ENCODE measurements at places on chromosomes 2 and 18.

DNA sequence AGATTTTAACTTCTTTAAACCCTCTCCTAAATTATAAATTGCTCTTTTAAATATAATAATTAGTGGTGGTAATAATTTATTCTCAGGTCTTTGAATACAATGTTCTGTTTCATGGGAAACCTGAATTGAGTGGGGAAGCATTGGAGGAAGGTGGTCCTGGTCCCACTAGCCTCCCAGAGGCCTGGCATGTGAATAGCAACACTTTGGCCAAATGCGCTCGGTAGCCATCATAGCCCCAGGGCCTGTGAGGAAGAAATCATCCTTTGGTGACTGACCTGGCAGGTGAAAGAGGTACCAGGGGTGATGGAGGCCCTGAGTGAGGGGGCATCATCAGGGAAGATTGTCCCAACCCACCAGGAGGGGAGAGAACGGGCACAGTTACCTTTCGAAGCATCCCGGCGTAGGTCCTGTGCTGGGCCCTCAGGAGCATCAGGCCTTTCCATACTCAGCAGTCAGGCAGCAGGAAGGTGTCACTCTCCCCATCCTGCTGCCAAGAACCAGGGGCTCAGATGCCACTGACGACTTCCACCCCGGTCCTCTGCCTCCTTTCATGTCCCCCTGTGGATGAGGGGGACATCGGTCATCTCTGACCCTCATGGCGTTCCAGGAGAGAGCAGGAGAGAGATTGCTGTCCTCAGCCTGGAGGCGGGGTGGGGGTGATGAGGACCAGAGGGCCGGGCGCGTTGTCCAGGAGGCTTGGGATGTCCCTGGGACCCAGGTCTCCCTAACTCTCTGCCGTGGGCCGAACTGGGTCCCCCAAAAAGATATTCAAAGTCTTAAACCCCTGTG, 78.6 kb upstream of the HPCAL1 start:
- DNase-seq = no peak

- DNase-seq = no peak
Observed at GRCh38 chr2:133943108-133943507, 310.8 kb upstream of the MGAT5 start.

GRCh38 chr2:108079736-108080135, 93.4 kb downstream of the SLC5A7 start:
- no peak for DNase-seq

DNA sequence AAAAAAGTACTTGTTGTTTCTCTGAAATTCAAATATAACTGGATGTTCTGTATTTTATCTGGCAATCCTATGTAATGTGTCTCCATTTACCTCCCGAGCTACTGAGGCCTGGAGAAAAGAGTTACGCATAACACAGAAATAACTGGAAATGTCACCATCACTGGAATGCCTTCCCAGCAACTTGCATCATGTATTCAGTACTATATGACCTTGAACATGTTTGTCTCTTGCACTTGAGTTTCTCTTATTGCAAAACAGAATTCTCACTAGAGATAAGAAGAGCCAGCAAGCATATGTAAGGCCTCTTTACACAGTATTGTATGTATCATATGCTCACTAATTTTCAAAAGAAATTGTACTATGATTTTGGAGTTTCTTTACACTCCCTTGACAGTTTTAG, 99.6 kb upstream of the CTAGE1 start:
- DNase-seq = no peak

- no peak for DNase-seq
Observed at GRCh38 chr2:239826376-239826775, 198.8 kb downstream of the NDUFA10 start.

- no peak for DNase-seq
Observed at GRCh38 chr2:127604986-127605385, 41.0 kb upstream of the GPR17 start.

GRCh38 chr18:4765401-4765800, 310.3 kb upstream of the DLGAP1 start:
- no peak for DNase-seq

- DNase-seq = no peak
Observed at GRCh38 chr2:227782804-227783203, 30.8 kb upstream of the CCL20 start.

- no peak for DNase-seq
Observed at GRCh38 chr2:98875081-98875728, 60.8 kb downstream of the CRACDL start.

GRCh38 chr2:233700028-233700635, 7.4 kb downstream of the UGT1A6 start:
- DNase-seq = peak; percentile 90

DNA sequence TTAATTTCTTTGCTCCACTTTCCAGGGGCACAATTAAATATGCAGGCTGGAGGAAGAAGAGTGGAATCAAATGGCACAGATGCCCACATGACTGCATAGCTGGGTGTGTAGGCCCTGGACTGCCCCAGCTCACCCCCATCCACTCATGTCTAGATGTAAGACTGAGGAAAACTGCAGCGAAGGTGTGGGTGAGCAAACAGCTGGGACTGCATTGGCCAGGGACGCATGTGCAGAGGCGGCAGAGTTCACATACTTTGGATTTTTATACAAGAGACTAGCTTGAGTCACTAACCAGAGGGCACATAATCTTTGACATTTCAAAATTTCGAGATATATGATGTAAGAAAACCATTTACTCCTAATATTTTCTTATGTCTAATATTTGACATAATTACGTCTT, 60.1 kb downstream of the SPIRE1 start:
- DNase-seq = no peak

DNA sequence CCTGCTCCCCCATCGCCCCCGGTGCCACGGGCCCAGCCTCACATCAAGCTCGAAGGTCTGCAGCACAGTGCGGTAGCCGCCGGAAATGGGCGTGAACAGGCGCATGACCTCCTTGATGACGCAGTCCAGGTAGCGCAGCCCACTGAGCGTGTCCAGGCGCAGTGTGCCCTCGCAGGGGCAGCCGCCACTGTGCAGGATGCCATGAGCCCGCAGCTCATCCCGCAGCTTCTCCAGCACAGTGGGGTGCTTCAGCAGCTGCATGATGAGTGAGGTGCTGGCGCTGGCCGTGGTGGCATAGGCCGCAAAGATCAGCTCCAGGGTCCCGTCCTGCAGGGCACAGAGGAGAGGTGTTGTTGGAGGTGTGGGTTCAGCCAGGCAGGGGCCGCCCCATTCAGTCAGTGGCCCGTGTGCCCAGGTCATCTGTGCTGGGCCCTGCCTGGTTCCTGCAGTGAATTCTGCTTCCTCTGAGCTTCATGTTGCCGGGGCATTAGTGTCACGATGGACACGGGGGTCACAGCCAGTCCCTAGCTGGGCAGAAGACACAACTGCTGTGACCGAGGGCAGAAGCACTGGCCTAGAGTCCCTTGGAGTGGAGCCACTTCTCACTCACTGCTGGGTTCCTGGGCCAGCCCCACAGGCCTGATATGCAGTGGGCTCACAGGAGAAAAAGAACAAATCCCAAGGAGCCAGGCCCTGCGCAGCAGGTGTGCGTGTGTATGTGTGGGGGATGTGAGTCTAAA, 14.5 kb downstream of the CYP26B1 start:
- DNase-seq = no peak

DNA sequence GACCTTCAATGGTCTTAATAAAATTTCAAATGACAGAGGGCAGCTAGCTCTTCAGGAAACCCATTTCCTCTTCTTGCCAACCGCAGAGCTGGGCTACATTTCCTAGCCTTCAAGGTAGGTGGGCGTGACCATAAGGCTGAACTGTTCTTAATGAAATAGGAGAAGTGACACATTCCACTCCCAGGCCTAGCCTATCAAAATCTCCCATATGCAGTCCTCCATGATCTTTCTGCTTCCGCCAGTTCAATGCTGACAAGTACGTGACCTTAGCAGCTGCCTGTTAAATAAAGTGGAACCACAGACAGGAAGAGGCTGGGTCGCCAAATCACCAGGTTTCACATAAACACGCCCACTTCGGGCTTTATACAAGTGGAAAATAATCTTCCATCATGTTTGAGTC, 13.2 kb downstream of the SERPINE2 start:
- DNase-seq = no peak

GRCh38 chr2:108931372-108931771, 57.6 kb downstream of the EDAR start:
- DNase-seq = no peak

- DNase-seq = no peak
Observed at GRCh38 chr2:173399229-173399628, 44.6 kb downstream of the CDCA7 start.

GRCh38 chr18:49904871-49905555, 91.7 kb upstream of the ACAA2 start:
- no peak for DNase-seq

DNA sequence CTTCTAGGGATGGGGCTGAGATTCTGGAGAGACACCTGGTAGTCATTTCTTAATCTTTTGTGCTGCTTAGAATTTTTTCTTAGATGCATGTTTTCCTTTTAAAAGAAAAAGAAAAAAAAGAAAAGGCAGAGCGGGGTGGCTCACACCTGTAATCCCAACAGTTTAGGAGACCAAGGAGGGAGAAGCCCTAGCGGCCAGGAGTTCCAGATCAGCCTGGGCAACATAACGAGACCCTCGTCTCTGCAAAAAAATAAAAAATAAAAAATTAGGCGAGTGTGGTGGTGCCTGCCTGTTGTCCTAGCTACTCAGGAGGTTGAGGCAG, 46.0 kb upstream of the ATP6V1B1 start:
- DNase-seq = no peak

GRCh38 chr2:29733965-29734364, 187.4 kb downstream of the ALK start:
- no peak for DNase-seq

- no peak for DNase-seq
Observed at GRCh38 chr2:12314127-12314760, 402.5 kb upstream of the TRIB2 start.

DNA sequence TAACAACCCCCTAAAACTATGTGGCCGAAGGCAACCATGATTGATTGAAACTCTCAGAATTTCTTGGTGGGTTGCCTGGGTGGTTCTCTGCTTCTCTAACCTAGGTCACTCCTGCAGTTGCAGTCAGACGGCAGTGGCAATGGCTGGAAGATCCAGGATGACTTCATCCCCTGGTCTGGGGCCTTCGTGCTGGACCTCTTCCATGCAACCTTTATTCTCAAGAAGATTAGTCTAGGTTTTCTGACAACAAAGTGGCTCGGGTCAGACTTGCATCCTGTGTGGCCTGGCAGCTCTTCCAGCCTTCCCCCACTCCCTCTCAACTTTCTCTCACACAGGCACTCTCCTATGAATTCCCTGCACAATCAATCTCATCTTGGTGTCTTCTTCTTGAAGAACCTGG, 76.4 kb downstream of the METTL4 start:
- no peak for DNase-seq

DNA sequence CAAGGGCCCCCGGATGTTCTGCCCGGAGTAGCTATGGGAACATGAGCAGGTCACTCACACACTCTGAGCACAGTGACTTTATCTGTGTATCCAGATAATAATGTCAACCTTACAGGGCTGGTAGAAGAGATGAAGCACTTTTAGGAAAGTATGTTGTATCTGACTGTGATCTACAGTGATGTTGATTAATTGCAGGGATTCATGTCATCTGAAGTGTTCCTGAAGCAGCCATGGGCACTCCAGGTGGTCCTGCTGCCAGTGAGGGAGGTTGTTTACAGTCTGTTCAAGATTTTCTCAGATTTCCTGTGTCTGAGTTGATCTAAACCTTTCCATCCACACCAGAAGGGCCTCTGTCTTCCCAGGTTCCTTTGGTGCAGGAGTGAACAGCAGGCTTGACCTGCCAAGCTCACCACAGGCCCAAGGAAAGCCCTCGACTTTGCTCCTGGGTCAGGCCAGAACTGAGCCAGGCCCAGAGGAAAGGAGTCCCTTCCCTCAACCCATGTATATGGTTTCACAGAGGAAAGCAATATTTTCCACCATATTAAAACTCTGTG, 28.0 kb downstream of the KIAA2012 start:
- no peak for DNase-seq

GRCh38 chr2:735670-736218, 58.5 kb upstream of the TMEM18 start:
- DNase-seq = no peak

DNA sequence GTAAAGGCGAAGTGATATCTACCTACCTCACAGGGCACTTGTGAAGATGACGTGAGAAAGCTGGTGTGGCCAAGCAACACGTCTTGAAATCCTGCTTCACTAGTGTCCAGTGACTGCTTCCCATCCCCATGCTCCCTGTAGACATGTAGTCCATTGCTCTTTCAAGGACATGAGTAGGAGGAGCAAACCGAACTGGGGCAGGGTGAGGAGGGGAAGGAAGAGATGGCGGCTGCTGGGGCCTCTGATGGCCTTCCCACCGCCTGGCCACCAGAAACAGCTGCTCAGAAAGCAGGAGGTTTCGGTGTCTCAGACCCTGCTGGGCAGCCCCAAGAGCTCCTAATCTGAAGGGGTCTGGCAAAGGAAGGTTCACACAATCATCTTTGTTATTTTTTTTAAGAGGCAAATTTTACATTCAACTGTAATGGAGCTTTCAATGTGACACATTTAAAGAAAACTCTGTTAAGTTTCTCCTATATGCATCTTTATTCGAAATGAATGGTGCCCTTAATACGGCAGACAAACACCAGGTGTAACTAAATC, 14.7 kb downstream of the CPLX4 start:
- DNase-seq = no peak

- no peak for DNase-seq
Observed at GRCh38 chr2:68420254-68420910, 46.7 kb downstream of the FBXO48 start.

- no peak for DNase-seq
Observed at GRCh38 chr2:70638561-70638960, 84.9 kb upstream of the TGFA start.

- peak; percentile 69 for DNase-seq
Observed at GRCh38 chr2:72579591-72580180, 246.1 kb downstream of the EXOC6B start.

- DNase-seq = peak; percentile 32
Observed at GRCh38 chr18:23453680-23454058, 582 bp downstream of the RIOK3 start.

GRCh38 chr2:76984359-76984758, 537.8 kb downstream of the LRRTM4 start:
- no peak for DNase-seq

- DNase-seq = no peak
Observed at GRCh38 chr2:113895819-113896563, 6.1 kb downstream of the ACTR3 start.

DNA sequence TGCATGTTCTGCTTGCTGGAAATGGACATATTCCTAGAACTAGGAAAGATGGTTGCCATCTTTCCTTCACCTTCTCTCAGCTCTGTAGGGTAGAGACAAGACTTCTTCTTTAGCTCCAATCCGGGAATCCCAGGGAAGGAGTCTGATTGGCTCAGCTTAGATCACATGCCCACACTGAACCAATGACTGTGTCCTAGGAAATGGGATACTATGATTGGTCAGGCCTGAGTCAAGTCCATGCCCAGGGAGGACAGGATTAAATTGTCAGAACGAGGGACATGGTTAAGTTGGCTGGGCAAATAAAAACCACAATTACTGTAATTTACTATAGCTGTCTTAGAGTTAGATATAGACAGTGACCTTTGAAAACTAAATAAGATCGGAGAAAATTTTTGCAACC, 31.4 kb downstream of the SEMA4F start:
- no peak for DNase-seq

- peak; percentile 51 for DNase-seq
Observed at GRCh38 chr18:1585881-1586488, 681.3 kb downstream of the ADCYAP1 start.

GRCh38 chr2:45896311-45896710, 244.8 kb downstream of the PRKCE start:
- no peak for DNase-seq

Measured in LoVo (cell line).